H7 (cell line): ENCODE measurements at places on chromosomes 3 and 15. TPM values are rescaled to one million over a fixed set of nuclear protein-coding genes. Genes with fewer than 3 reads are reported as not detected.

The IQCB1 gene
- total RNA-seq: 26.4 and 44.6 TPM in 2 replicates

The PCOLCE2 gene
- 9.4 and 18.3 TPM in 2 replicates for total RNA-seq

The GHSR gene
- not detected in 2 replicates for total RNA-seq

The GOLGA6D gene
- total RNA-seq: 0.28 and 1.1 TPM in 2 replicates

The LAMB2 gene
- total RNA-seq: 81.1 and 87.3 TPM in 2 replicates

The BFSP2 gene
- not detected in 2 replicates for total RNA-seq

The ETV5 gene
- total RNA-seq: 51.1 and 60.9 TPM in 2 replicates

The CACNA2D3 gene
- 1.6 TPM in 2 replicates for total RNA-seq

- no peak for DNase-seq
Observed at GRCh38 chr15:43433165-43433564, 59.8 kb downstream of the TP53BP1 start.

DNA sequence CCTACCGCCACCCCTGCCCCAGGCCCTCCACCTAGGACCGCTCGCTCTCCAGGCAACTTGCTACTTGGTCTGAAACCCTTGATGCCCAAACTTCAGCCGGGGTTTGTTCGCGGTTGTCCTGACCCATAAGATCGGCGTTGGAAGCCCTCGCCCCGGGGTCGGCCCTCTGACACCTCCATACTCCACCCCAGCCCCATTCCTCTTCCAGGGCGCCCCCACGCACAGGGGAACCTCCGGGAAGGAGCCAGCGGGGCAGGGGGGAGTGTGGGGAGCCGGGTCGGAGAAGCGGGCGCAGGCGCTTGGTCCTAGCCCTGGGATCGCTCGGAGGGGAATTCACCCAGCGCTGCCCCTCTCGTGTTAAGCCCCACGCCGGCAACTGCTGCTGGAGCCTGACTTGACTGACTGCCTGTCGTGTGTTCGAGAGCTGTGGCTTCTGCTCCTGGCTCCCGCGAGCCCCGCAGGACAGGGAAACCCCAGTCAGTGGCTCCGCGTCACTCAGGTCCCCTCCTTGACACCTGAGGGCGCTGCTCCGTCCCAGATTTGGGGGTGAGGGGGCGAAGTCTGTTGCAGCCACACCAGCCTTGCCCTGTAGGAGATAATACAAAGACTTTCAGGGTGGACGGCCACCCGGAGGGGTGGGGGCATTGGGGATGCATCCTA is 675 bp downstream of the RYR3 start:
- peak; percentile 79 for DNase-seq

- DNase-seq: no peak
Observed at GRCh38 chr3:177145381-177145780, 51.9 kb downstream of the TBL1XR1 start.

- no peak for DNase-seq
Observed at GRCh38 chr3:110106805-110107204, 769.5 kb upstream of the DPPA4 start.

GRCh38 chr15:39404767-39405181 is 176.1 kb upstream of the THBS1 start:
- DNase-seq: no peak

- no peak for DNase-seq
Observed at GRCh38 chr15:86540840-86541467, 461.3 kb downstream of the AGBL1 start.

GRCh38 chr3:60188803-60189202 is 1062.4 kb downstream of the FHIT start:
- no peak for DNase-seq

DNA sequence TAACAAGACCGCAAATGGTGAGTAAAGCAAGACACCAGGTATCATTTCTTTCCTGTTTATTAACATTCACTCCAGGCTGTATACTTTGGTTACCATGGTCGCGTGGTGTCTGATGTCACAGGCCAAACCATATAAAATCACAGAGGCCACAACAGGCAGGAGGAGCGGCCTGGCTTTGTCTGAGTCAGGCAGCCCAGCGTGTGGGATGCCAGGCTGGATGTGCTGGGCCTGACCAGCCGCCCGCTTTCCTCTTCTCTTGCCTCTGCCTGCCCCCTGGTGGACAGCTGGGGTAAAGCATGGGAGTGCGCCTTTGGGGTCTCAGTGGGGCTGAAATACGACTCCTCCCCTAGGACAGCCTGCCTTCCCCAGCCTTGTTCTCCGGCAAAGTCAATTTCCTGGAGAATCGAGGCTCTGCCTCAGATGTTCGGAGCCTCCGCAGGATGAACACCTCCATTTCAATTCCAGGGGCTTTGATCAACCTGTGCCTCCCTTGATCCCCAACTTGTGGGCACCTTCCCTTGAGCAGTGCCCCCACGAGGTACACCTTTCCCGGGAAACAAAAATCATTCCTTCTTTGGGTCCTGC is 78.2 kb downstream of the CCNL1 start:
- peak; percentile 87 for DNase-seq

DNA sequence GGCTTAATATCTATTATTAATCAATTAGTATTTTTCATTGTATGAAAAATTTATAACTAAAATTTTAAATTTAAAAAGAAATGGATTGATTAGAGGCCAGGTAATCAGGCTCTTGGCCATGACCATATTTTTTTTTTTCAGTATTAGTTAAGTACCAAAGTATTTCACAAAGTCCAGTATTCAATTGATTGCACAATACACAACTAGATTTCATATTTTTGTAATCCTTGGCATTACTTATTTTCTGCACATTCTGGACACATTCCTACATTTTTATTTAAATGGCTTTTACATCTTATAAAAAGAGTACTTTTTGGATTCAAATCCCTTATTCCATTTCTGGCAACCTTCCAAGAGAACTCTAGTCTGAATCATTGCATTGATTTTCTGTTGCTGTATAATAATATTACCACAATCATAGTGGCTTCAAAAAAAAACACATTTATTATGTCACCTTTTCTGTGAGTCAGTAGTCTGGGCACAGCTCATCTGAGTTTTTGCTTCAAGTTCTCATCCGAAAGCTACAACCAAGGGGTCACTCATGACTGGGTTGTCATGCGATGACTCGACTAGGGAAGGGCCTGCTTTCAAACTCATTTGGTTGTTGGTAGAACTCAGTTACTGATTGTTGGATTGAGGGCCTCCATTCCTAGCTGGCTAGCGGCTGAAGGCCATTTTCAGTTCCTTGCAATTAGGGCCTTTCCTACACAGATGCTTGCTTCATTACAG is 90.7 kb downstream of the CNTN6 start:
- no peak for DNase-seq

DNA sequence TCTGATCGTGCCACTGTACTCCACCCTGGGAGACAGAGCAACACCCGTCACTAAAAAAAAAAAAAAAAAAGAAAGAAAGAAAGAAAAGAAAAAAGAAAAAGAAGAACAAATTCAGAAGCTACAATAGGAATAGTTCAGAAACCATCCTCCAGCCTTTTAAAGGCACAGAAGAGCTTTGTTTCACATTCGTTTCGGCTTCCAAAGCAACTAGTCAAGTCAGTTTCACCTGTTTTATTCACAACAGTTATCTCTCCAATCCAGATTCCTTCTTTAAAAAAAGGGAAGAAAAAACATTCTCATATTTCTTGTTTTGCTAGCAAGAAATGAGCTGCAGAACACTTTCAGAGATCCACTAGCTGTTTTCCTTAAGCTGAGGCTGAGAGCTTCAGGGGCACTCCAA is 767.7 kb upstream of the CFAP20DC start:
- no peak for DNase-seq

GRCh38 chr15:34355241-34355640 is 11.8 kb downstream of the LPCAT4 start:
- DNase-seq: no peak

GRCh38 chr15:100875976-100876375 is 3.7 kb upstream of the ALDH1A3 start:
- DNase-seq: no peak

DNA sequence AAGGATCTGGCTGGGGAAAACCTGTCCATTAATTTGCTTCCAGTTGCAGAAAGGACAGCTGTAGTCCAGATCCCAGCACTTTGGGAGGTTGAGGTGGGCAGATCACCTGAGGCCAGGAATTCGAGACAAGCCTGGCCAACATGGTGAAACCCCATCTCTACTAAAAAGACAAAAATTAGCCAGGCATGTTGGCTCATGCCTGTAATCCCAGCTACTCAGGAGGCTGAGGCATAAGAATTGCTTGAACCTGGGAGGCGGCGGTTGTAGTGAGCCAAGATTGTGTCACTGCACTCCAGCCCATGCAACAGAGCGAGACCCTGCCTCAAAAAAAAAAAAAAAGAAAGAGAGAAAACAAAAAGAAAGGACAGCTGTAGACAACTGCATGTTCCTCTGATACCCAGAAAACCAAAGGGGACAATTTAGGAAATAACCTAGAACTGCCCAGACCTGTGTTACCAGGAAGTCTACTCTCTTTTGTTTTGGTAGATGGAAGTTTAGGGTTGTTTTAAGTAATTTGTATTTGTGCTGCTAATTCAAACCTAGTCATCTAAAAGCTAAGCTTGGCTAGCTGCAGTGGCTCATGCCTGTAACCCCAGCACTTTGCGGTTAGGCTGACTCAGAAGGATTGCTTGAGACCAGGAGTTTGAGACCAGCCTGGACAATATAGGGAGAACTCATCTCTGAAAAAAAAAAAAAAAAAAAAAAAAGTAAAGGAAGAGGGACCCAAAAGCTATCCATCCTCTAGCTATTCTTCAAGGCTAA is 22.7 kb downstream of the EXD1 start:
- no peak for DNase-seq

DNA sequence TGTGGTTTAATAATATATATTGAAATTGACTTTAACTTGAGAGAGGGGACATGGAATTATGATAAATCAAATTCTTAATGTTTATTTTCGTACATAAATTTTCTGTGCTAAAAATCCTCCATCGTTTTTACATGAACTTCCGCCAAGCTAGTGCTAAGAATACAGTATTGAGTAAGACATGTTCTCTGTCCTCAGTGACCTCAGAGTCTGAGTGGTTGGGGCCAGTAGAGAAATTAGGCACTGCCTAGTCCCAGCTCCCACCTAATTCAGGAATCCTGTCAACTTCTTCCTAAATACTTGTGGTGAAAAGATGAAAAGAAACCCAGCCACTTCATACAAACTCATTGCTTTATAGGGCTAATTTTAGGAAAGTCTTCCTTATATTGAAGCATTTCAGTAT is 110.3 kb downstream of the PPP2R3A start:
- DNase-seq: no peak

DNA sequence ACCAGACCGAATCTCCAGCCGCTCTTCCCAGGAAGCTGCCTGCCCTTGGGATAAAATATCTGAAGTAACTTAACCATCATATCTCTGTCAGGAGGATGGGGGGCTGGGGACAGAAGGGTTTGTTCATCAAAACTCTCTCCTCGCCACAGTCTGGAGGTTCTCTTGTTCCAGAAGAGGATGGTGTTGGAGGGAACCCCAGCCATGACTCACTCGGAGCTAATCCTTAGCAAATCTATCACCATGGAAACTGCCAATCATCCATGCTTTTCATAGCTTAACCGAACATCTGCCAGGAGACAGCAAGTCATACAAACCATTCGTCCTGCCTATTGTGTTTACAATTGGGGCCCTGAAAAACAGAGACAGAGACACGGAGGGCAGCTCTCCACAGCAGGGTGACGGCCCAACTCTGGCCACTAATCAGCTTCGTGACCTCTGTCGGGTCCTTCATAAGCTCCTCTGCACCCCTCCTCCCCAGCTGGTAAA is 73.8 kb upstream of the HEG1 start:
- DNase-seq: no peak

DNA sequence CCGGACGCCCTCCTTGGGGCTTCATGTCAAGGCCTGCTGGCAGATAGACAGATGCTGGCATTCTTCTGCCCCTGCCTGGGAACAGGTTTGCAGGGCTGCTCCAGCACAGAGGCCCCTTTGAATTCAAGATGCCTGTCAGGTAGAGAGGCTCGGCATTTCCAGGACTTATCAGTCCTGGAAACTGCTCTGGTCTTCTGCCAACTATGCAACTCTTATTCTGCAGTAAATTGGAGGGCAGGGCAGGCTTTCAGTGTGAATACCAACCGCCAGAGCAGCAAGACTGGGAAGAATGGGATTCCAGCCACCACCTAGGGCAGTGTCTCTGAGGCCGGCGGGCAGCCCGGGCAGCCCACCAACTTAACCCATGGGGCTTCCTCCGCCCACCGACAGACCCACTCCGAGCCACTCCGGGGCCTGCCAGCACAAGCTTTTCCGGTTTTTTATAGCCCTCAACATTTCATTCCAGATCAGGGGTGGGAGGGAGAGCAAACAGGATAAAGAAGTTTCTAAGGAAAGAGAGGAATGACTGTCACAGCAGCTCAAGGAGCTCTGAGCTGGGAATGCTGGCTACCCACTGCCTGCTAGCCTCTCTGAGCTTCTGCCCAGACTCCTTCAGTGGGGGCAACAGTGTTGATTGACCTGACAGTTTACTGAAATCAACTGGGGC is 140.9 kb downstream of the NTRK3 start:
- no peak for DNase-seq

- DNase-seq: no peak
Observed at GRCh38 chr3:70951316-70951715, 632.2 kb downstream of the FOXP1 start.

- DNase-seq: no peak
Observed at GRCh38 chr15:76932135-76932966, 802 bp downstream of the RCN2 start.
